ENCODE measurements at places on chromosomes 13 and 19. TPM values are rescaled to one million over a fixed set of nuclear protein-coding genes. Genes with fewer than 3 reads are reported as not detected.

Gene SIGLEC9
- 0.44 TPM for total RNA-seq

Gene GRIK5
- total RNA-seq: 0.44 TPM

Gene YIF1B
- 53.6 TPM for total RNA-seq

Gene FAM216B
- total RNA-seq: not detected

Gene C3
- 0.22 TPM for total RNA-seq

Gene KCNN4
- total RNA-seq: 1.3 TPM
